CD8-positive, alpha-beta memory T cell (primary cell): ENCODE measurements at places on chromosomes 11 and 22. TPM values are rescaled to one million over a fixed set of nuclear protein-coding genes. Genes with fewer than 3 reads are reported as not detected.
A peak's percentile ranks its signal among the peaks of the same experiment; 100 is the strongest.

GRCh38 chr22:27100789-27101188 lies 443.4 kb downstream of the MIAT start:
- no peak for DNase-seq

GRCh38 chr11:68447015-68447801 lies 13.3 kb upstream of the PPP6R3 start:
- peak; percentile 65 for DNase-seq

- no peak for DNase-seq
Measured at GRCh38 chr11:117603932-117604331, 193.1 kb downstream of the DSCAML1 start.

DNA sequence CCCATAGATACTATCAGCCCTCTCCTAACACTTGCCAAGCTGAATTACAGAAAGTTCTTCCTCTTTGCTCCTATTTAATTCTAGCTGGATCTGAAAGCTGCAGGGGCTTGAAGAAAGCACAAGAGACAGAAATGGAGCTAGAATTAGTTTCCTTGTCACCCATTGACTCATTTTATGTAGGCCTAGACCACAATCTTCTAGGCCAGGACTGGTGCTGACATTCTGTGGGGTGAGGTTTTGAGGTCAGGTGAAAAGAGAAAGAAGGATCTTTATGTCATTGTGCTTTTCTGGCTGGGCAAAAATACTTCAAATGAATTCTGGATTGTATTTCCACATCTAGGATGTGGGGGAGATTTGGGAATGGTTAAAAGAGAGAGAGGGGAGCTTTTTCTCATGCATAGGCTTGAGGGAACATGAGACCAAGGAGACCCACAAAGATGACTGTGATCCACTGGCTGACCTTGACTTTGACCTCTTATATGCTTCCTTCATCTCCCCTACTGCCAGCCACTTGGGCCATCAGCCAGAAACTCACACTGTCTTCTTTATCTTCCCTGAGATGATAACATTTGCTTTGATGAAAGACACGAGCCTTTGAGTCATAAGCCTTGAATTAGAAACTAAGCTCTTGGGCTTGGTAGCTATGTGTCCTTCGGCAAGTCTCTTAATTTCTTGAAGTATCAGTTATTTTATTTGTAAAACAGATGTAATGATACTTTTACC lies 274.9 kb upstream of the CADM1 start:
- DNase-seq = no peak

DNA sequence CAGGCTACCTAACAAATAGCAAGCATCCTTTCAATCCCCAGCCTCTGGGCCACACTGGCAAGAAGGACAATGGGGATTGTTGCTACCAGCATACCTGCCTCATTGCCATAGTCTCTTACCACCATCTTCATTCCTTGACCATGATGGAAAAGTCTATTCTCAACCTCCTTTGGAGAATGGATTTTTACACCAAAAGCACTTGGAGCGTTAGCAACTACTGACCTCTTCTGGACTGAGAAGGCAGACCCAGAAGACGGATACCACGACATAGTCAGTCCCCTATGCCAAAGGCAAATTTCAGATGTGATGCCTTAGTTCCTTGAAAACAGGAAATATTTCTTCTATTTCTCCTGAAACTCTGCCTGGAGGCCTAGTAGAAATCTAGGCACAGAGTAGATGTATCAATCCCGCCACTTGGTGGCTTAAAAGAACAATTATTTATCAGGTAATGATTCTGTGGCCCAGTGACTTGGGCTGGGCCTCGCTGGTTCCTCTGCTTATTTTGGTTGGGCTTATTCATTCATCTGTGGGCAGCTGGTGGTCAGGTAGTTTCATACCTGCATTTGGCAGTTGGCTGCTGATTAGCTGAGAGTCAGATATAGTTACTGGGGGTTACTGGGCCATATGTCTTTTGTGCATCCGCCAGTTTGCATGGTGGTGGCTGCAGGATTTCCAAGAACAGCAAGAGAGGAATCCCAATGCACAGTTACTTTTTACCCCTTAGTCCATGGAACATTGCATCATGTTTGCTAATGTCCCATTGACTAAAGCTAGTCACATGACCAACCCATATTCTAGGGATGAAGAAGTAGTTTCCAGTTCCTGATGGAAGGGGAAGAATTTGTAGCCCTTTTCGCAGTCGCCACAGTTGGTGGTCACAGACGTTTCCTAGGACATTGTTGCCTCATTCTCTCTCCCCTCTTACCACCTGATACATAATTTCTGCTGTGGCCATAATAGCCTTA lies 75.2 kb downstream of the DHCR7 start:
- no peak for DNase-seq

GRCh38 chr11:65134240-65134951 lies at the start of gene SYVN1:
Gene SYVN1 (minus strand): TSS chr11:65134519. CDS start chr11:65133601, 918 bp downstream.
- peak; percentile 91 for DNase-seq

- DNase-seq = no peak
Measured at GRCh38 chr11:75313513-75314272, 37.8 kb downstream of the ARRB1 start.

- no peak for DNase-seq
Measured at GRCh38 chr22:23700706-23701105, 9.9 kb downstream of the RGL4 start.

DNA sequence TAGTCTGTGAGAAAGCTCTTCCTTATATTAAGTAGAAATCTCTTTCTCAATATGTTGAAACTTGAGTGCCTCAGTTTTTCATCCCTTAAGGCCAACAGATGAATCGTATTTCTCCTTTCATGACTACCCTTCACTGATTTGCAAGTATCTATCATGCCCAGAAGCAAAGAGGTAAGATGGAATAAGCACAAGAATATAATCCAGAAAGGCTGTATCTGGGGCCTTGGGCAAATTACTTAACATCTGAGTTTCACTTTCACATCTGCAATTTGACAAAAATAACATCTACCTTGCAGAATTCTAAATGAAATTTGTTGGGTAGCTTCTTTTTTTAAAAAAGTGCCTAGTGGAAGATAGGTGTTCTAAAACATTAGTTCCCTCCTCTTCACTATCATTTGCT lies 552.4 kb upstream of the ANO5 start:
- DNase-seq = no peak

DNA sequence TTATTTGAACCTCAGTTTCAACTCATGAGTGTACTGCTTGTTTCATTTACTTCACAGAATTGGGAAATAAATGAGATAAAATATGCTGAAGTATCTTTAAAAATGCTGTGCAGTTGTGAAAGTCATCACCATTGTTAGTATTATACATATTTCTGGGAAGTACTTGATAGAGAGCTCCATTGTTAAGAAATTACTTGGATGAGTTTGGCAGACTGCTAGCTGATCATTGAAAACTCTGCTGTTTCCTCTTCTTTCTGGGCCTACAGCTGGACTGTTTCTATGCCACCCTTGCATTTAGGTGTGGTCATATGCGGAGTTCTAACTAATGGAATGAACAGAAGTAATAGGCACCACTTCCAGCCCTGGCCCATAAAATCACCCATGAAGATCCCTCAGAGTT lies 10.0 kb downstream of the SIK2 start:
- no peak for DNase-seq

GRCh38 chr11:95102733-95103132 lies 13.1 kb downstream of the ENDOD1 start:
- DNase-seq = no peak

DNA sequence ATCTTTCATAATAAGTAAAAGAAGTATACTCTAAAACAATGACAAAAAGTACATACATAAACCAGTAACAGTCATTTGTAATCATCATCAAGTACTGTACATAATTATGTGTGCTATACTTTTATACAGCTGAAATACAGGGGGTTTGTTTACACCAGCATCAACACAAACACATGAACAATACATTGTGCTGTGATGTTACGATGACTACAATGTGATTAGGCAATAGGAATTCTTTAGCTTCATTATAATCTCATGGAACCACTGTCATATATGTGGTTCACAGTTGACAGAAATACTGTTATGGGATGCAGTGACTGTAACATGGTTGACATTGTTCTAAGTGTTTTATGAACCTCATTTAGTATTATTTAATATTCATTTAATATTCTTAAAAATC lies 914.4 kb upstream of the TENM4 start:
- no peak for DNase-seq

DNA sequence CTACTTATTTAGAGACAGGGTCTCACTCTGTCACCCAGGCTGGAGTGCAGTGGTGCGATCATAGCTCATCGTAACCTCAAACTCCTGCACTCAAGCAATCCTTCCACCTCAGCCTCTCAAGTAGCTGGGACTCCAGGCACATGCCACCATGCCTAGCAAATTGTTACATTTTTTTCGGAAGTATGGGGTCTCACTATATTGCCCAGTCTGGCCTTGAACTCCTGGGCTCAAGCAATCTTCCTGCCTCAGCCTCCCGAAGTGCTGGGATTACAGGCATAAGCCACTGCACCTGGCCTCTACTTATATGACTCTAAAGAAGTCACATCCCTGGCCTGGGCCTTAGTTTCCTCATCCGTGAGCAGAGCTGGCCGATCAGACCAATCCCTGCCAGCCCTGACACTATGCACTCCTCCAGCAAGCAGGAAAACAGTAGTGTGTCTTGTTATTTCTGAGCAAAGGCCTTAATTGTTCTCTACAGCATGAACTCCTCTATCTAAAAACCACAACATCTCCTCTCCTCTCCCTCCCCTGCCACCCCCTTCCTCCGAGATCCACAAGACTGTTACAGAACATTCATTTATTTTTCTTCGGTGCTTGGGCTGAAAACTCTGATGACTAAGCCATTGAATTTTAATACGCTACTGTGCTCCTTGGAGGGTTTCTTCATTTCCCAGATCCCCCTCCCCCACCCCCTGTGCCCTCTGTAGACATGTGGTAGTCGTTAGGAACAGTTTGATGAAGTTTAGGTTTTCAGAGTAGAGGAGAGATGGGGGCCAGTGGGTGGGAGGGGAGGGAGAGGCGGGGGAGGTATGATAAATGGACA lies 91.5 kb downstream of the ABTB2 start:
- no peak for DNase-seq

DNA sequence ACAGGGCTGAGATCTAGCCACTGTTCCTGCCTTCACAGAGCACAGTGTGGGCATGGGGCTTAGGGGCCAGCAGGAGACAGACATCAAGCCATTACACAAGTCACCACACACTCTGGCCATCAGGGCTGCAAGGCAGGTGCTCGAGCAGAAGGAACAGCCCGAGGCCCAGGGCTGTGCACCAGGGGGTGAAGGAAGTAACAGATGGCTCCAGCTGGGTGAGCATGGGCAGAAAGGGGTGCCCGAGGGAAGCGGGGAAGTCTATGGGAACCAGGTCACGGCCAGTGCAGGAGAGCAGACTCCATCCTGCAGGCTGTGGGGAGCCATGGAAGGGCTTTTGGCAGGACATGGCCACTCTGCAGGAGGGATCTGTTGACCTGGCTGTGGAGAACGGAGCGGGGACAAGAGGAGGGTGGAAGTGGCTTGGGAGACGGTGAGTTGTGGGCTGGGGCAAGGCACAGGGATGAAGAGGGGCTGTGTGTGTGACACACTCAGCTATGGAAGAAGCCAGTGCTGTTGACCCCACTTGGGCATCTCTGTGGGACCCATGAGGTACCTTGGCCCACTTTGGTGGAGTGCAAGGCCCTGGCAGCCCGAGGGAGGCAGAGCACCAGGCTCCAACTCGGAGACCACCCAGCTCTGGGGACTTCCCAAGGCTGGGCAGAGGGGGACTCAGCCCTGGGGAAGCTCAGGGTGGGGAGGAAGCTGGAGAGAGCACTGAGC lies 3.6 kb downstream of the C11orf68 start:
- no peak for DNase-seq

- DNase-seq = no peak
Measured at GRCh38 chr11:19445771-19446170, 205.0 kb upstream of the E2F8 start.

The IGSF22 gene
- 0.20 TPM for total RNA-seq

The NXPE4 gene
- total RNA-seq = not detected

The ADAMTS15 gene
- not detected for total RNA-seq

The NNMT gene
- total RNA-seq = not detected

The MRGPRF gene
- total RNA-seq = not detected

The CASP5 gene
- not detected for total RNA-seq
